ENCODE measurements at places on chromosomes 5 and 9. TPM values are rescaled to one million over a fixed set of nuclear protein-coding genes. Genes with fewer than 3 reads are reported as not detected.

GRCh38 chr9:116765011-116765410 lies 77.9 kb downstream of the TRIM32 start:
- H3K27ac ChIP-seq: no peak overlapping the region
- H3K27me3 ChIP-seq: no peaks in the 10 kb centered on the region
- no peak overlapping the region for H3K4me3 ChIP-seq
- no peaks in the 10 kb centered on the region for H3K4me1 ChIP-seq
- no peak for DNase-seq
- no peaks in the 10 kb centered on the region for H3K36me3 ChIP-seq

GRCh38 chr9:105007143-105007542 lies 79.2 kb upstream of the ABCA1 start:
- H3K27ac ChIP-seq: peak overlapping the region; percentile 37
- no peaks in the 10 kb centered on the region for H3K4me1 ChIP-seq
- DNase-seq: no peak
- H3K27me3 ChIP-seq: no peaks in the 10 kb centered on the region
- H3K4me3 ChIP-seq: no peak overlapping the region

- H3K27ac ChIP-seq: no peak overlapping the region
- H3K27me3 ChIP-seq: no peaks in the 10 kb centered on the region
- DNase-seq: no peak
- H3K4me3 ChIP-seq: no peak overlapping the region
- H3K4me1 ChIP-seq: peaks cover 25% of the 10 kb centered on the region
Measured at GRCh38 chr9:109016132-109016531, 2.8 kb upstream of the CTNNAL1 start.

Gene TAF11L5
- total RNA-seq: not detected

Gene FBN2
- total RNA-seq: 0.46 TPM

Data from right lobe of liver (tissue), 6 donors.